ENCODE measurements at places on chromosomes 2 and 18.

DNA sequence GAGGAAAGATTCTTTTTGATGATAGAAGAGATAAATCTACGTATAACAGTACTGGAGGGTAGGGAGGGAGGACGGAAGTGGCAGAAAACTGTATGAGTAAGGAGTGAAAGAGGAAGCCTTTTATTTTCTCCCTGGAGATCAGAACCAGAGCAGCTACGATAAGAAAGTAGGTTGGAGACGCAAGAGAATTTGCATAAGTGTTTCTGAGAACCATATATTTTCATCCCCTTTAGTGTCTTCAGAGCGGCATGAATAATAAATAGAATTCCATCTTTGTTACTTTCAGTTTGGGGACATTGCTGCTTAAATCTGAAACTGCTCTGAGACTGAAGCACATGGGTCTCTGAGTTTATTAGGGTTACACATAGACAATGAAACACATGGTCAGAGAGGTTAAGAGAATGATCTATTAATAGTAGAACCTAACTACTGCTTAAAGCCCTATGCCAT is 230.2 kb upstream of the TNP1 start:
- DNase-seq, result no peak

- no peak for DNase-seq
These were observed 19.1 kb upstream of the TEX51 start for GRCh38 chr2:126879348-126880298.

DNA sequence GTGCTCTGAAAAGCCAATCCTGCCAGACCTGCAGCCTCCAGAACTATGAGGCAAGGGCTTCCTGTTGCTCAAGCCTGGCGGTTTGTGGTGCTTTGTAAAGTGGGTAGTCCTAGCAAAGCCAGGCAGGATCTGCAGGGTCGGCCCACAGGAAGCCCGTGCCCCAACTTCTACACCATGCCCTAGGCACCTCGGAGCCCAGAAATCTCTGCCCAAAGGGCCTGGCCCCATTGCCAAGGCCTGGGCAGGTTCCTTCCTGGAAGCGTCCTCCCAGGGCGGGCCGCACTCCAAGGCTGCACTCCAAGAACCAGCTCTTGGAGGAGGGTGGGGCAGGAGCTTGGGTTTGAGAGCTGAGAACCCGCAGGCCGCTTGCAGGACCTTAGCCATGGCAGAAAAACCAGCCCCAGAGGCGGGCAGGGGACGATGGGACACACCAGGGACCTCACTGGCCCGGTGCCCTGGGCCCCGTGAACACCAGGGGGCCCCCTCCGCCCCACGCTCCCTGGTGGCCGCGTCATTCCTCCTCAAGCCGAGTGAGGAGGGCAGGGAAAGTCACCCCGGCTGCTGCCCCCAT is 37.2 kb upstream of the ID2 start:
- no peak for DNase-seq

DNA sequence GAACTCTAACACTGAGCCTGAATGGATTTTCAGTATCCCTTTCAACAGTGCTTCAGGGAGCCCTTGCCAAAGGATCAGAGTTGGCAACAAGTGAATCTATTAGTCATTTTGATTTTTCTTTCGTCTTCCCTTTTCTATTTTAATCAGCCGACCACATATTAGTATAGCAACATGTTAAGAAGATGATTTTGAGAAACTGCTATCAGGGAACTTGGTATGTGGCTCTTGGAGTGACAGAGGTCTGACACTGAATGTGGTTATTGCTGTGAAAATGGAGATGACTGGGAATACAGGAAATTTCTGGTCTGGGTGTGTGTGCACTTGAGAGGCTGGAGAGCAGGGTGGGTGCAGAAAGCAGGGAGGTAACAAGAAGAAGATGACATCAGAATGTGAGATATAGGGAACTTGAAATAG is 28.7 kb upstream of the IL1RL1 start:
- no peak for DNase-seq

GRCh38 chr18:27996801-27997272 is 180.1 kb downstream of the CDH2 start:
- peak; percentile 63 for DNase-seq

DNA sequence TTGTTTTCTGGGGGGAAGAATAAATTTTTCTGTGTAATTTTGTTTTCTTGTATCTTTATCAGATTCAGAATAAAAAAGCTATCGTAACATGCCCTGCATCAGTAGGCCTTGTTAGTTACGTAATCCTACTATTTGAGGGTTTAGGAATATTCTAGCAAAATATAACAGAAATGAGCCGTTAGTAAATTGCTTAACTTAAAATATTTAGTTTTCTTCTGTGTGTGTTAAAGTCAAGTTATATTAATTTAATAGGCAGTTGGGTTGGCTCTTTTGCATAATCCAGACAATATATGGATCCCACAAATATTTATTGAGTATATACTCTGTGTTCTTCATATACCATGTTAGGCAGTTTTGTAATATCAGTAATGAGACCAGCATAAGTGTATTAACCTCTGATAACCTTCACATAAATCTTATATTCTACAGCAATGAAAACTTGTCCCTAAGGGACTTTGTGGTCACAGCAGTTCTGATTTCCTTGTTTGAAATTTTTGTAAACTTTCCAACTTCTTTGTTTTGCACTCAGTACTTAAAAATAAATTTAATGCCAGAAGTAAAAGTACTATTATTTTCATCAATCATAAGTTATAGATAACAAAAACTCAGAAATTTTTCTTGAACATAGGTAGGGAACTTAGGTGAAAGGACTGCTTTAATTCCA is 151.9 kb downstream of the FMNL2 start:
- DNase-seq, result no peak

DNA sequence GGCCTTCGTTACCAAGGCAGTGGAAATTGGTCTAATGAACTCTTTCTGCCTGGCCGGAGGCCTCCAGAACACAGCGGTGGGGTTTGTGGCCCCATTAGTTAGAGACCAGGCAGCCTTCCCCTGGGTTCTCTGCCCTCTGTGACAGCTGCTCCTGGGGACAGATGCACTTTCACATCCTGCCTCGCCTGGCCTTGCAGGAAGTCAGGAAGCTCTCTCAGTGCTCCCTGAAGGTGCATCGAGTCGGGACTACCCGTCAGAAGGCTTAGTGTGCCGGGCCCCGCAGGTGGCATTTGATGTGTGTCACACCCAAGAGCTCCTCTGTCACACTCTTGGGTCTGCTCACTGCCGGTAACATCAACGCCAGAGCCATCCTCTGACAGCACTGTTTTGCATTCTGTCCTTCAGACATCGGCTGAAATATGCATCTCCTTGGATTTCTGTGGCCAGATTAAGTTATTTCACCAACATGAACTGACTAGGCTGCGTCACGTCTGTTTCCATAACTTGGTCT is 158.3 kb downstream of the LDLRAD4 start:
- DNase-seq, result no peak

GRCh38 chr2:42867093-42868065 is 75.0 kb upstream of the HAAO start:
- peak; percentile 45 for DNase-seq

DNA sequence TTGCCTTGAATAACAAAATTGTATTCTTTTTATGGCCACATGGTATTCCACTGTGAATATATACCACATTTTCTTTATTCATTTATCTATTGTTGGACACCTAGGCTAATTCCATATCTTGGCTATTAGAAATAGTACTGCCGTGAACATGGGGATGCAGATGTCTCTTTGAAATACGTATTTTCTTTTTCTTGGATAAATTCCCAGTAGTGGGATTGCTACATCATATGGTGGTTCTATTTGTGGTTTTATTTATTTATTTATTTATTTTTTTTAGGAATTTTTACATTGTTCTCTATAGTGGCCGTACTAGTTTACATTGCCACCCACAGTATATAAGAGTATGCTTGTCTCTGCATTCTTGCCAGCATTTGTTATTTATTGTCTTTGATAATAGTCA is 679.8 kb upstream of the NRXN1 start:
- DNase-seq, result no peak

GRCh38 chr2:42448163-42448562 is 45.6 kb downstream of the KCNG3 start:
- DNase-seq, result no peak

- DNase-seq, result no peak
These were observed 66.7 kb downstream of the EMILIN2 start for GRCh38 chr18:2913398-2914005.

DNA sequence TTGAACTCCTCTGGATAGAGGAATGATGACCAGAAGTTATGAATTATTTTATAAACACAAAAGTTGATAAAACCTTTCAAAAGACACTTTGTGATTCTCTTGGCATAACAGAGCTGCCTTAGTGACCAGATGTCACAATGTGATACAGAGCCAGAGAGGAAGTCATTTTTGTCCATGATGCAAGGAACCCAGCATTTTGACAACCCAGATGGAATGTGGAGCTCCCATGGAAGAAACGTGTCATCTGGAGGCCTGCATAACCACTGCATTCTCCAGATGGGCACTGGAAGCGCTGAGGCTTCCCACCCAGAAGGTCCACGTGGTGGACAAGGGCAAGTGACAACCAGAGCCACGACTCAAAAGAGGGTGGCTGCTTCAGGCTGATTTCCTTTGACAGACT is 30.1 kb downstream of the HRH4 start:
- no peak for DNase-seq

DNA sequence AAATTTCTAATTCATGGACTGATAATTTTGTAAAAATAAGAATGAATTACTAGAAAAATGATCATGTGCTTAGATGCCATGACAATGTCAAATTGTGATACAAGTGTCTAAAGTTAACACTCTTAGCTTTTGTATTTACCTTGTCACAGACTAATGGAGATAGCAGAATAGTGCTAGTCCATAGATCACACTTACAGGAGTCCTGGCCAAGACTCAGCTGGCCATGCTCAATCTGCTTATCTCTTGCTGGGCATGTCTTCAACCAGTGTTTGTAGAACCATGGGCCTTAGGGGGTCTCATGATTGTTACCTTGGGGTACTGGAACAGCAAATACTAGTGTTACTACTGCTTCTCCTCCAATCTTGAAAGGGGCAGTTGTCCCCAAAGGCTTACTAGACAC is 44.0 kb downstream of the TET3 start:
- no peak for DNase-seq

DNA sequence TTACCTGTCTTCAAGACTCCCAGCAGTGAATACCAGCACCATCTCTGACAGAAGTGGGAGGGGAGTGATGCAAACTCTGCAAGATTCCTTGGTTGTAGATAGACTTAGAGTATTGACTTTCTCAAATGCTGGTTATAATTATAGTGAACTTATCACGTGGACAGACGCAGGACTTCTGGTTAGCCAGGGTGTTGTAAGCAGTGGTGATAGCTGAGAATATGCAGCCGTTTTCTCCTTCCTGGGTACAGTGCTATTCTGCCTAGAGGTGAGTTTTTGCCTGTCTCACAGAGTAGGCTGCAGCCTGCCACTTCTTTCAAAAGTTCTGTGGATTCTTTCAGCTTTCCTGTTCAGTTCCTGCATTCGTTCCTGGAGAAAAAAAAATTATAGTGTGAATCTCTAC is 733 bp upstream of the CXCR2 start:
- no peak for DNase-seq

- peak; percentile 59 for DNase-seq
These were observed 444.3 kb downstream of the SLC4A3 start for GRCh38 chr2:220071696-220072095.

GRCh38 chr2:157523270-157524247 is 79.7 kb upstream of the CYTIP start:
- DNase-seq, result no peak
